ENCODE measurements at places on chromosomes 7 and 10.
A peak's percentile ranks its signal among the peaks of the same experiment; 100 is the strongest.

GRCh38 chr7:98225913-98226614 lies 14.8 kb downstream of the BHLHA15 start:
- DNase-seq, result no peak

DNA sequence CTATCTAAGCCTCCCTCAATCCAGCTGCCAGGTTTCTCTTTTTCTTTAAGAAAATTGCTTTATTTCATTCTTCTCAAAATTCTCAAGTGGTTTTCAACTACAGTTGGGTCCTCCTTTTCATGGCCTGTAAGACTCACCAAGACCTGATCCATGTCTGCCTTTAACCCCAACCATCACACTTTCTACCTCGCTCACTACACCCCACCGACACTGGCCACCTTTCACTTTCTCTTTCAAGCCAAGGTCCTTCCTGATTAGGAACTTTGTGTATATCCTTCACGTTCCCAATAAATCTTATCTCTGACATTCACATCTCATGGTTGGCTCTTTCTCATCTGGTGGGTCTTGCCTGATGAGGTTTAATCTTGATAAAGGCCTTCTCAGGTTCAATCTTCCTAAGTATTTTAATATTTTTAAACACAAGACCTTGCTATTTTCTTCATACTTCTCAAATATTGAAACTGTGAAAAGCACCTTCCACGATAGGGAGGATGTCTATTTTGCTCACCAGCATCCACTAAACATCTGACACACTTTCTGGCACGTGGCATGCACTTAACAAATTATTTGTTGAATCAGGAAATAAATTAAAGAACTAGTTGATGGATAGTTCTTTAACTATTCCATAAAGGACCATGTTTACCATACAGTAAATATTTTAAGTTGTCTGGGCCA lies 624.8 kb downstream of the GRID1 start:
- DNase-seq, result no peak

- DNase-seq, result no peak
These were observed 175.1 kb upstream of the HDAC9 start for GRCh38 chr7:18320422-18320821.

DNA sequence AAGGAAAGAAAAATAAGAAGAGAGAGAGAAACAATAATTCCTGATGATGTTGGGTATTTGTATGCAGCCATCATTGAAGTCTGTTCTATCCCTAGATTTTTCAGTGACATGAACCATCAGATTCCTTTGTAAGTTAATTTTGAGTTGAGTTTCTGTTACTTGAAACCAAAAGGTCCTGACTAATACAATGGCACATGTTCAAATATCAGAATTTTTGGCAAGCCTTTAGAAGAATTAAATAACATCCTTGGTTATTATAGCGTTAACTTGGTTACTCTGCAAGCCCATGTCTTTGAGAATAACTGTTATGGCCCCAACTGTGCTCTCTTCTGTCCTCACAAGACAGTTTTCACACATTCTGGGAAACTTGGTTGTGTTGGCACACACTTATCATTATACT lies 66.5 kb downstream of the SYPL1 start:
- DNase-seq, result no peak

DNA sequence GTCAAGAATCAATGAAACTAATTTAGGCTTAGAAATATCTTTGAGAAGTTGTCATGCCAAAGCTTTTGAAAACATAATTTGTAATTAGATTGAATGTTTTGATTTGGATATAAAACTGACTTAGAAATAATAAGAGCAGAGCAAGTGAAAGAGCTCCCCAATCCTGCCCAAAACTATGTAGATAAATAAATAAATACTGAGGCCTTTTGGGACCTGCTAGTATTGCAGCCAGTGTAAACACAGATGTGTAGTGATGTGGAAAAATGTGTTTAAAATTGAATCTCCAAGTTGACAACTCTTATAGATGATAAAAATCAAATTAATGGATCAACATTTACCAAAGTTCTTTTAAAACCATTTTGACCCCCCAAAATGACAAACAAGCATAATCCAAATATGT lies 896.1 kb downstream of the CNTNAP2 start:
- DNase-seq, result no peak

- no peak for DNase-seq
These were observed 964.0 kb downstream of the SORCS3 start for GRCh38 chr10:105605104-105605503.

- DNase-seq, result no peak
These were observed 227.4 kb upstream of the AGK start for GRCh38 chr7:141323826-141324225.

DNA sequence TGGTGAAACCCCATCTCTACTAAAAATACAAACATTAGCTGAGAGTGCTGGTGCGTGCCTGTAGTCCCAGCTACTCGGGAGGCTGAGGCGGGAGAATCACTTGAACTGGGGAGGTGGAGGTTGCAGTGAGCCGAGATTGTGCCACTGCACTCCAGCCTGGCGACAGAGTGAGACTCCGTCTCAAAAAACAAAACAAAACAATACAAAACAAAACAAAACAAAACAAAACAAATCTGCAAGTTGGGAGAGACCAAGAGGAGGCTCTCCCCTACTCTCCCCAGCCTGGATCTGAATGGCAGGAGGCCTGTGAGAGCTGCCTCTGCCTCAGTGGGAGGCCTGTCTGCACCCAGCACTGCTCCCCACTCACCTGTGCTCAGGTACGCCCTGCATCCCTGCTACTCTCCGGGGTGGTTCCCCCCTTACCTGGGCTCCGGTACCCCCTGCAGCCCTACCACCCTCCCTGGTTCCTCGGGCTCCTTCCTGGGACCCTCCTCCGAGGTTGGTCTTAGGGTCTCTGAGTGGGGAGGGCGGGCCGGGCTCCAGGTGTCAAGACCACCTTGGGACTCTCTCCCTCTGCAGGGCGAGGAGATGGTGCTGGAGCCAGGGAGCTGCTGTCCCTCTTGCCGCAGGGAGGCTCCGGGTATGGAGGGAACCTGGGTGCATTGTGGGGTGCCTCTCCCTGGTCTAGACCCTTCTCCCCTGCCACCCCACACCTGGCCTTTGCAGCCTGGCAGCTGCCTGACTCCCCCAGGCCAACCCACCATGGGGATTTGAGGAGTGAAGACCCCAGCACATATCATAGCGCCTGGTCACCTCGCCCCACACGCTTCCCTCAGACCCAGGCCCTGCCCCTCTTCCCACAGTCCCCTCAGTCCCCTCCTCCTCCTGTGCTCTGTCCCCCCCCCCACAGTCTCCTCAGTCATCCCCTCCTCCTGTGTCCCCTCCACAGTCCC lies 9.5 kb upstream of the ZNF862 start:
- no peak for DNase-seq

- no peak for DNase-seq
These were observed 54.4 kb downstream of the MYPN start for GRCh38 chr10:68163735-68164134.

- DNase-seq, result no peak
These were observed 20.0 kb upstream of the CREB3L2 start for GRCh38 chr7:138021889-138022288.

DNA sequence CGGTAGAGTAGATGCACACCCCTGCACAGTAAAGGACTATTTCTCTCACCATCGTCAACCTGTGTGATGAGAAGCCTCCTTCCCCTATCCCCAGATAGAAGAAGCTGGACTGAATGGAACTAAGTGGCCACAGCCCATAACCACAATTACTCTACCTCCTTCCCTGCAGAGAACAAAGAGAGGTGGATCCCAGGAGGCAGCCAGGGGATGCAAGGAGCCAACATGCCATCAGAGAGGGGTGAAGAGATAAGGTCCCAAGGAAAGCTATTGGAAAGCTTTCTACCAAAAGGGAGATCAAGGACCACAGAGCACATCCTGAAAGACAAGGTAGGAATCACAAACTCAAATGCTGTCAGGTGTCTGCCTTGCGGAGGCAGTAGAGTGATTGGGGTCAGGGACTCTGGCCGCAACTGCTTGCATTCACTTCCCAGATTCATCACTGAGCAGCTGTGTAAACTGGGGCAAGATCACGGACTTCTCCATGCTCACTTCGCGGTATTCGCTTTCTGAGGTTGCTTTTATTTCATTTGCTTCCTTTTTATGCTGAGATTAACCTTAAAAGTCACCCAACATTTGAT lies 81.6 kb upstream of the MYO3A start:
- DNase-seq, result no peak

GRCh38 chr7:87312215-87312865 lies 33.1 kb upstream of the CROT start:
- DNase-seq, result peak; percentile 59

DNA sequence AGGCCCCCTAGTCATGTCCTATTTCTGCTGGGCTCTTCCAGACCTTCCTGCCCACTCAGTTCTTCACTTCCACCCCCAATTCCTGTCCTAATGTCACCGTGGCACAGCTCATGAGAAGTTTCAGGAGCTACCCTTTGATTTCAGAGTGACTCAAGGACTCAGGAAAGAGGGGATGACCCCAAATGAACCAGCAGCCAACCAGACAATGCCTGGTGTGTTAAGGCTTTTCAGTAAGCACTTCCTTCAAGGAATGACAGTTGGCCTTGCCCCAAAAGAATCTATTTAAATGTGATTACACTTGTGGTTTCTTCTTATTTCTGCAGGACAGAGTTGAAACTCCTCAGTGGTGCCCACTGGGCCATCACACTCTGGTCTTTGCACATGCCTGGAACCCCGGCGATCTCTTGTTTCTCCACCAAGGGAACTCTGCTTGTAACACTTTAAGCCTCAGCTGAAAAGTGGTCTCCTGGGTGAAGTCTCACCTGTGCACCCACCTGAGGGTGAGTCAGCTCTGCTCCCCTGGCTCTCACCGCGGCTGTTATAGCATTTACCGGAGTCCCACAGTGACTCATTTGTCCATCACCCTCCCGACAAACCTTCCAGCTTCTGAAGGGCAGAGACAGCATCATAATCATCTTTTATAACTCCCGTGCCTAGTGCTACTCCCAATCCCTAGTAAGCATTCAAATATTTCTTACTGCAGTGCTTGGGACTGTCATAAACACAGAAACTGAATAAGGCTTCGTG lies 123.0 kb upstream of the SVIL start:
- no peak for DNase-seq

- DNase-seq, result no peak
These were observed 117.2 kb downstream of the PIP4K2A start for GRCh38 chr10:22597138-22597537.

DNA sequence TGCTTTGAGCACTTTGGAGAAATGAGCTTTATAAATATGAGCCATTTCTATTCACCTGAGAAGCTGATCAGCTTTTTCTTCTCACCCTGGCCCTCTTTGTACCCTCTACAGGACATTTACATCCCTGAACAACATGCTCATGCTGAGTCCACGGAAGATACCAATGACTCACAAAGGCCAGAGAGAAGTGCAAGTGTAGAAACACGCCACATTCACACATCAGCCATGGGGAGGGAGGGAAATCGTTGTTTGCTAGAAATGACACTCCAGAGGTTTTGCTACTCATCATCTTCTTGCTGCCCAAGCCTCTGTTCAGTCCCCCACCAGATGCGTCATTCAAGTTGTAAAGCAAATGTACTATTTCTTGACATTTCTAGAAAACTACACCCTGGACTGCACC lies 2.8 kb upstream of the UCN3 start:
- no peak for DNase-seq

DNA sequence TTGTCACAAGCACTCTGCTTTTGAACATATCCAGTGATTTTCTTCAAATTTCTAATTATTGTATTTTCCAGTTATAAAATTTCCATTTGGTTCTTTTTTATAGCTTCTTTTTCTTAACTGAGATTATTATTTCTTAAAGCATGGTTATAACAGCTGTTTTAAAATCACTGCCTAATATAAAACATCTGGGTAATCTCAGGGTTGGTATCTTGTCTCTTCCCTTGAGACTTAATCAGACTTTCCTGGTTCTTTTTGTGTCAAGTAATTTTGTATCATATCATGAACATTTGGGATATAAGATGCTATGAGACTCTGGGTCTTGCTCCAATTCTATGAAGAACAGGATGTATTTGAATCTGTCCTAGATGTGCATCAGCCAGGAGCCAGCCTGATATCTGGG lies 93.6 kb downstream of the HIBADH start:
- DNase-seq, result no peak

- no peak for DNase-seq
These were observed 5.7 kb downstream of the HOXA5 start for GRCh38 chr7:27137640-27138315.

GRCh38 chr7:157851501-157852067 lies 514.8 kb downstream of the DNAJB6 start:
- DNase-seq, result peak; percentile 74

Measured in activated naive CD4-positive, alpha-beta T cell treated with Interleukin-2 at 50 U/mL for 16 hours (primary cell).